Left lung (tissue), 14 donors: ENCODE measurements at places on chromosomes 2 and 18. TPM values are rescaled to one million over a fixed set of nuclear protein-coding genes. Genes with fewer than 3 reads are reported as not detected.

ERFE gene
- total RNA-seq, result 1.4 TPM

ANKRD62 gene
- 0.20 TPM for total RNA-seq

GPR45 gene
- total RNA-seq, result not detected

TMEM182 gene
- 5.9 TPM for total RNA-seq

UGT1A3 gene
- total RNA-seq, result not detected

ACKR3 gene
- total RNA-seq, result 9.9 TPM

OTOF gene
- not detected for total RNA-seq

TCF23 gene
- 0.08 TPM for total RNA-seq

IL36G gene
- total RNA-seq, result not detected

TTC21B gene
- 22.3 TPM for total RNA-seq

POLR1B gene
- total RNA-seq, result 25.3 TPM

ECEL1 gene
- 0.10 TPM for total RNA-seq

IL36A gene
- total RNA-seq, result not detected

NEMP2 gene
- 9.3 TPM for total RNA-seq

KIF5C gene
- 0.92 TPM for total RNA-seq

EFEMP1 gene
- total RNA-seq, result 329 TPM

EDAR gene
- total RNA-seq, result not detected

RPE gene
- 54.5 TPM for total RNA-seq

CNDP1 gene
- not detected for total RNA-seq

ANKRD30BL gene
- total RNA-seq, result not detected

GRCh38 chr18:48979944-48980890 is 29.5 kb upstream of the SMAD7 start:
- no peak for DNase-seq

DNA sequence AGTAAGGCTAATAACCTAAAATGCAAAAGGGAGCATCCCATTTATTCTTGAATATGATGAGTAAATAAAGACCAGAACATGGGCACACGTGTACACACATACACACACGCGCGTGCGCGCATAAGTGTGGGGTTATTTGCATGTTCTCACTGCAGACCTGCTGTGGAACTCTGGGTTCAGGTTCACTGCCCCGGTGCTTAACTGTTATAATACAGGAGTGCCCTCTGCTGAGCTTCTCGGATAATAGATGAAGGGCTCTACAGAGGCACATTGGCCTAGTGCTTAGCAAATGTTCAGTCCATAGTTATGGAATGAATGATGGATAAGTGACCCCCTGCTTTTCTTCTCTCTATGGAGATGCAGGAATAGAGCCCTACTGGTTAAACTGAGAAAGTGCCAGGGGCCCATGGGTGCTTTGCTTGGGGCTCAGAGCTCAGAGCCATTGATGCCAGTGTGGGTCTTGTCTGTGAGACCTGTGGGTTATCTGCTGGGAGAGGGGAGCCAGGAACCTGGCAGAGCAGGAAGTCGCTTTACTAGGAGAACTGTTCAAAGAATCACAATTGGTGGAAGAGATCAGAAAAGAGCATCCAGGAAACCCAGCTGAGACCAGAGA is 3.6 kb upstream of the ARL4C start:
- DNase-seq, result no peak

GRCh38 chr2:229927817-229928321 is 5.6 kb downstream of the FBXO36 start:
- no peak for DNase-seq

DNA sequence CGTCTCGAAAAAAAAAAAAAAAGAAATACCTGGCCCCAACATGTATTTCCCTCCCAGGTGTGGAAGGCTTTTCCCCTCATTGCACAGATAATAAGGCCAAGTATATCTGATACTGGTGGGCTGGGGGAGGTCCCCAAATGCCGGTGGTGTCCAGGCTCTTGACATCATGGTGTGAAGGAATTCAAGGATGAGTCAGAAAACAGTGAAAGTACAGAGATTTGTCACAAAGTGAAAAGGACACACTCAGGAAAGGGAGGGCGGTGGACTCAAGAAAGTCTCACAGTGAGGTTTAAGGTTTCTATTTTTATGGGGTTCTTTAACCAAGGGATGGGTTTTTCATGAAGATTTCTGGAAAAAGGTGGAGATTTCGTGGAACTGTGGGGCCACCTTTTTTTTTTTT is 37.8 kb upstream of the FZD5 start:
- DNase-seq, result no peak

- no peak for DNase-seq
These were observed 1130.2 kb downstream of the DSC3 start for GRCh38 chr18:29912351-29912750.

GRCh38 chr2:122388208-122388607 is 632.8 kb downstream of the TSN start:
- no peak for DNase-seq

DNA sequence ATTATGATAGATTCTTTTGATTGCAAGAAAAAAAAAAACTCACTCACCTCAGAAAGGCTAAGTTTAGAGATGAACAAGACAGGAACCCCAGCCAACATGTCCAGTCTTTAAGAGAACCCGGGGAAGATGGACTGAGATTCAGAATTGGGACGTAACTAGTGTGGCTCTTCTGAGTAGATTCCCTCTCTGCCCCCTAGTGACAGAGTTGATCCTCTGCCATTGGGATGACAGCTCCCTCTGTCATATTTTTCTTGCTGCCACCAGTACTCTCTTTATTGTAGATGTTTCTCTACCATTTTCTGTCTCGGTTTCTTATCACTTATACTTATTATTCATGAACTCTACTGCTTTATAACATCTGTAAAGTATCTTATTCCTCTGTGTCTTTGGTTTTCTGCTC is 77.7 kb downstream of the GULP1 start:
- DNase-seq, result no peak

DNA sequence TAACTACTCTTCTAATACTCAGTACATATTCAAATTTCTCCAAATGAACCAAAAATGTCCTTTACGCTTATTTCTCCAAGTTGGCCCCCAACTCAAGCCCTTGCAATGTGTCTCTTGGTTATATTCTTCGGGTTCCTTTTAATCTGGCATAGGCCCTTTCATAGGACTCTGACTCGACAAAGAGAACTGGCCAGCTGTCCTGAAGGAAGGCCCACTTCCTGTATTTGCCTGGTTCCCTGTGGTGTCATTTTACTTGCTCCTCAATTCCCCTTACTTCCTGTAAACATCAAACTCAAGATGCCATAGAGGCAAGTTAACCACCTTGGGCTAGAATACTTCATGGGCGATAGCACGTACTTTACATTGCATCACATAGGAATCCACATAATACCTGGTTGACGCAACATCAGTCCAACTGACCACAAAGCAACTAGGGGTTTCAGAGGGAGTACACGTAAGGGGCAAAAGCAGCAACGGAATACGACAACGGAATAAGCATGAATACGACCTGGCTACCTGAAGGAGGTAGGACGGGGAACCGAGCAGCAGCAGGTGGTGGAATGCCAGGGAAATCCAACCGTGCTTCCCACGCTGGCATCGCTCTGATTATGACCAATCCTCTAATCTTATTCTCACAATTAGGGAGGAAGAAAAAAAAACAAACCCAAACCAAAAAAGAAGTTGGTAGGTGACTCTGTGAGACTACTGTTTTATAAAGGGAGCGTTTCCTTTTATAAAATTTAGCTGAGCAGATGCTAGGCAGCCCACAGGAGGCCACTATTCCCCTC is 823 bp upstream of the GORASP2 start:
- peak; percentile 41 for DNase-seq

- no peak for DNase-seq
These were observed 158.8 kb downstream of the ESCO1 start for GRCh38 chr18:21441670-21442069.

DNA sequence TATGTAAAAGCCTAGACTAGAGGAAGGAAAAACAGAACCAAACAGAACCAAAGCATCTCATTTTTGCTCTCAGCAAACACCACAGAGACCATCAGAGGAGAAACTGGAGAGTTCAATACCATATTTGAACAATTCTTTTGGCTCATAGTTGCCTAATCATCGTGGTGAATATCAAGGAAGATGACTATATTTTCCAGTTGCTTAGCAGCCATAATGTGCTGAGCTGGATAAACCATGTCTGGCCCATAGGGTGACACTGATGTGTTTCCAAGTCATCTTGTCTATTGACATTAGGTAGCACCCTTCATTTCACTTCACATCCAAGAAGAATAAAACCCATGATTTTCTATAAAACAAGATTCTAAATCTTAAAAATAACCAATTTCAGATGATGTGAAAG is 5.9 kb upstream of the XRCC5 start:
- no peak for DNase-seq

- DNase-seq, result no peak
These were observed 82.0 kb upstream of the SLC39A10 start for GRCh38 chr2:195575016-195575415.

DNA sequence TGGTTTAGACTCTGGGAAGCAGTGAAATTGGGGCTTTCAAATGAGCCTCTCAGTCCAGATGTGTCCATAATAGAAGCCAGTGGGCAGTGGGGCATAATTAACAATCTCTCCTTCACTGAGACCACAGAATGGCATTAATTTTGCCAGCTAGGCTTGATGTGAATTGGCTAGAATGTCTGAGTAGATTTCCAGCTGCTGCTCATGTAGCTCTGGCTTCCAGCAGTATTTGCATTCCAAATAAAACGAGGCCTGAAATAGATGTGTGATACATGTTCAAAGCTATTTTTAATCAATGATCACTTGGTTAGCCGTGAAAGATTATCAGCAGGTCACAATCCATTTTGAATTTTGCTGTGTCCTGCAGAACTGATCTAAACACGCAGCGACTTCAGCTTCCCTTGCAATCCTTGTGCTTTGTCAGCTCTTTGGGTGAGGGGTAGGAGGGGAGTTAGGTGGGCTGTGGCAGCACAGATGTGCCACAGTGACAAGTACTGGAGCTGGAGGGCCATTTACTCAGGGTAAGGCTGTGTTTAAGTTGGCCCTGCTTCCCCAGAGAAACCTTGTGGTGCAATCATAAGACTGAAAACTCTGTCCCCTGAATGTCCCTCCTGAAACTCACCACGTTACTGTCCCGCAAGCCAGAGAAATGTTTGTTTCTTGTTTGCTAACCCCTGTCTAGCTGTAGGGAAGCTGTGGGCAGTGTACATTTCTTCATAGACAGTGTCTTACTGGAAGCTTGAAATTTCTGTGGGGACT is 56.9 kb upstream of the TMEM178A start:
- no peak for DNase-seq

- no peak for DNase-seq
These were observed 726.4 kb upstream of the CDH2 start for GRCh38 chr18:28903306-28903705.

GRCh38 chr2:230230087-230230486 is 4.6 kb downstream of the SP140 start:
- no peak for DNase-seq

GRCh38 chr2:221480163-221480562 is 91.9 kb downstream of the EPHA4 start:
- DNase-seq, result no peak

DNA sequence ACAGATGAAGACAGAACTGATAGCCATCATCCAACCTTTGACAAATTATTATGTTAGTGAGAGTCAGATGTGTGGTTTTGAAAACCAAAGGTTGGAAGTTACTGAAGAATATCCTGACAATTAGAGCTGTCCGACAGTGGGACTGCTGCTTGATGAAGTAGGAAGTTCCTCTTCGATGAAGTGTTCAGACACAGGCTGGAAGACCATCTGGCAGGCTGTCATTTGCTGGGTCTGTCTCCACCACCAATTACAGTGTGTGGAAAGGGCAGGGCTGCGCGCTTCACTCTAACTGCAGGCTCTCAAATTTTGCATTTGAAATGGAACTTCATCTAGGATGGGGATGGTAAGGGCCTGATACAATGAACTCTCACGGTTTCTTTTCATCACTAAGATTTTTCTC is 313.8 kb downstream of the PIK3C3 start:
- DNase-seq, result no peak

- no peak for DNase-seq
These were observed 67.1 kb downstream of the PXDN start for GRCh38 chr2:1676913-1677820.

DNA sequence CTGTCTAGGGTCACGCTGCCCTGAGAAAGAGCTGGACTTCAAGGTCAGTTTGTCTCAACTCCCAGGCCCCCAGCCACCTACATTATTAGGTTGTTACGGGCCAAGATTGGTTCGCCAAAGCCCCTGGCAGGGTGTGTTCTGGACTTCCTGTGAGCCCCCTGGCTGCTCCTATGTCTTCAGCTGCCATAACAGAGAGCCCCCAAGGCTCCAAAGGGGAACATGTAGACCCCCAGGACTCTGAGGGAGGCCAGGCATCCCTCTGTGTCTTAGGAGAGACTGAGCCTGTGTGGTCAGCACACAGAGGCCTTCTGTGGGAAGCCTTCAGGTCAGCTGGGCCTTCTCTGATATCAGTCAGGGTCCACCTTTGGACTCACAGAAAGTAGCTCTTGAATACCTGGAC is 58.3 kb downstream of the INHBB start:
- DNase-seq, result no peak

- no peak for DNase-seq
These were observed 26.7 kb downstream of the ITGA4 start for GRCh38 chr2:181483876-181484275.

GRCh38 chr2:221612161-221612560 is 40.1 kb upstream of the EPHA4 start:
- DNase-seq, result no peak

DNA sequence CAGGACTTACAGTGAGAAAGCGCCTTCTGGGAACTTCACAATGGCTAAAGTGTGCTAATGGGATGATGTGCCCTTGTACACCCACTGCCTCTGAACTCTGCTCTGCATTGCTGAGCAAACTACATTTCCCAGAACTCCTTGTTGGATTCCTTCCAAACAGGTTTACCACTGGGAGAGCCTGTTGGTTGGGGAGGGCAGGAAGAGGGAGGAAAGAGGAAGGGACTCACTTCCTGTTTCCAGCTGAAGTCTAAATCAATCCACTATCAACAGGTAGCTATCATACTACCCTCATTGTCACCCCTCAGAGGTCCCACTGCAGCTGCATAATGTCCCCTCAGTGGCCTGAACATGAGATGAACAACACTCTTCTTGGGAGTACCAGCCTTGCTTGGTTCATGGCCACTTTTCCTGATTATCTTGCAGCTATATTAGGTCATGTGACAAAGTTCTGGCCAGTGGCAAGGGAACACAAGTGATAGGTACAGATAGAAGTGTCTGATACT is 109.7 kb downstream of the MSH2 start:
- DNase-seq, result no peak

DNA sequence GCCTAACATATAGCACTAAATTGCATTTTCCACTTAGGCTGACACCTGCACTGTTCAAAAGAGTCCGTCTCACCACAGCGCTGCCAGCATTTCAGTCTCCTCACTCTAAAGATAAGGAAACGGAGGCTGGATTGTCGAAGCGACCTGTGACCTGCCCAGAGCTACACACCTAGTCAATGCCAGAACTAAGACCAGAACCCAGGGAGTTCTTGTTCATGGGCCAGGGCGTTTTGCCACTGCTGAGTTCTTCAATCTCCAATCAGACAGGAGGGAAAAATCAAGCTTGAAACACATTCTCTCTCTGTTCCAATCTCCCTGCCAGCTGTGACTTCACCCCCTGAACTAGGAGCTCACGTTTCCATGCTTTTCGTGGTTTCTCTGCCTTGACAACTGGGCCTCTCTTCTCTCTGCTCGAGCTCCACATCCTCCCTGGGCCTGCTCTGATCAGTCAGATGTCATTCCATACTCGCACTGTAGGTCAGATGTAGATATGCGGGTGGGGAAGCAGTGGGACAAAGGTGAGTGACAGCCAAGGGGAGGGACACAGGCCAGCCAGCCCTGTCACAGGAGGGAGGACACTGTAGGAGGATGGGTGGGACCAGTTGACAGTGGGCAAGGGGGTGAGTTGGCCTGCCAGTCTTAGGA is 221.1 kb upstream of the SMAD2 start:
- no peak for DNase-seq

- DNase-seq, result no peak
These were observed 348.3 kb upstream of the FIGN start for GRCh38 chr2:164084066-164084465.

- peak; percentile 1 for DNase-seq
These were observed 748.9 kb upstream of the NXPH2 start for GRCh38 chr2:139529080-139529479.
